ENCODE measurements at places on chromosomes 5 and 9.

DNA sequence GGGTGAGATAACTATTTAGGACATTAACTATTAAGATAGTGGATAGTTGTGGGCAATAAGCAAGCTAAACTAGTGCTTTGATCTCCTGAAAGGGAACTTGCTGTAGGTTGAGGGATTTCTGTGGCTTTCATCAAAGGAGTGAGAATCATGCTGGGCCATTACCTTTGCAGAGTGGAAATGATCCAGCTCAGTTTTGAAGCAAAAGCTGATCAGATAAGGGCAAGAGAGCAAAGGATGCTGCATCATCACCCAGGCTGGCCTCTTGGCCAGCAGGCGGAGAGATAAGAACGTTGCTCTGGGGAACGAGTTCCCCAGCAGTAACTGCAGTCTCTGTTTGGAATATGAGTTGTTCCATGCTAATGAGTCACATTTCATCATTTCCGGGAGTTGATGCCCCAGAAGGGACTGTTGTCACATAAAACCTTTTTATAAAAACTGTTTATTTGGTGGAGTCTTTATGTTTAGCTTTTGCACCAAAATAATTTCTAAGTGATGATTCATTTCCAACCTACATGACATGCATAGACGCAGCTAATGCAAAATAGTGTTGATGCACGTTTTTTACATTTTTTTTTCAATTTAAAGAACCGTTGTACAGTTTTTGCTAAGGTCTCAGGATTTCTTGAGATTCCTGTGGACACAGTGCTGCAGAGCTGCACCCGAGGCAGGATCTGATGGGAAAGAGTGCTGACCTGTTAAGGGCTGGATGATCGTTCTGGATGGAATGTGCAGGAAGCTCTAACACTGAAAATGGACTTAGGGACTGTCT, 99.3 kb downstream of the ACTBL2 start:
- DNase-seq: no peak

GRCh38 chr9:127417131-127418036, 6.8 kb upstream of the ZNF79 start:
- DNase-seq: no peak

DNA sequence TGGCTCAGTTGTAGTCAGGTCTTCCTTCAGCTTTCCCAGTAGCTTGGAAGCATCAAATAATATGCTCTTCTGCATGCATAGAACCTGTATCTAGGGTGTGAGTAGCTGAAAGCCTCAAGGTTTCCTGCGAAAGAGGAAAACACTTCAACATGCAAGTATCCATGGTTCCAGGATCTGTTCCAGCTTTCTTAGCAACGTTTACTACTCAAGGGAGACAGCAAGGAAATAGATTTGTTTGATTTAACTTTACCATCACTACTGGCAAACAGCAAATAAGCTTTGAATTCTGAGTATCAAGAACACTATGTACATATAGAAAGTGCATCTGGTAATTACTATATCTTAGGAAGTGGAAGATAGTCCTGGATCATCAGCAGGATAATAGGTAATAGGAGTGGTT, 341.0 kb downstream of the PRR16 start:
- no peak for DNase-seq

DNA sequence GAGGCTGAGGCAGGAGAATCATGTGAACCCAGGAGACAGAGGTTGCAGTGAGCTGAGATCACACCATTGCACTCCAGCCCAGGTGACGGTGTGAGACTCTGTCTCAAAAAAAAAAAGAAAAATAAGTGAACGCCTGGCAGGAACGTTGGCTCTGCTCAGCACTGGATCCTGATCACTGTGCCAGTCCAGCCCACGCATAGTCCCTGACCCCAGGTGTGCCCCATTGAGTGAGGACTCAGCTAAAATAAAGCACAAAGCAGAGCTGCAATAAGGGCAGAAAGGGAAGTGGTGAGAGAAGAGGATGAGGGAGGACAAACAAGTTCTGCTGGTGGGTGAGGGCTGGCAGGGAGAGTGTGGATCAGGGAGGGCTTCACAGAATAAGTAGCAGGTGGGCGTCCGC, 4.3 kb downstream of the GRHPR start:
- no peak for DNase-seq

DNA sequence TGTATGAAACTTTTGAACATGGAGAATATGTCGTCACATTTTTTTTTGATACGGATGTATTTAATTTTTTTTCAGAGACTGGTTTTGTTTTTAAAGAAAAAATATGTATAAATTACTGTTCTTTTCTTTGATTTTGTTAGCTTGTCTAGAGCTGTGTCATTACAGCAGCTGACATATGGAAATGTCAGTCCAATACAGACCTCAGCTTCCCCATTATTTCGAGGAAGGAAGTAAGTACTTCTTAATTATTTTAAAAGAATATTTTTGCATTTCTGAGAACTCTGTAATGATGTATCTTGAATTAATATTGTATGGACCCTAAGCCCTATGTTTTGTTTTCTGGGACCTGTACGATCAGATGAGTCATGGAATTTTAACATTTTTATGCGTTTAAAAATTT, 7.6 kb downstream of the TENT2 start:
- DNase-seq: no peak

DNA sequence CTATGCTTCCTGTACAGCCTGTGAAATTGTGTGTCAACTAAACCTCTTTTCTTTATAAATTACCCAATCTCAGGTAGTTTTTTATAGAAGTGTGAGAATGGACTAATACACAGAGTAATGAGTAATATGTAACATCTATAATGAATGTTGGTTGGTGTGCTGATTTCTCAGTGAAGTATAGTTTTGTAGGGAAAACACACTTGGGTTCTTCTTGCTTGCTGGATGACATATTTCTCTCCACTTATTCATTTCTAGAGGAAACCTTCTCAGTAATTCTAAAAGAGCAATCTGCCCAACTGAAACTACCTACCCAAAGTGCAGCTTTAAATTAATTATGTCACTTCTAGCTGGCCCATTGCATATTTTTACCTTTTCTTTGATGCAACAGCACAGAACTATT, 81.1 kb upstream of the RORB start:
- DNase-seq: no peak

DNA sequence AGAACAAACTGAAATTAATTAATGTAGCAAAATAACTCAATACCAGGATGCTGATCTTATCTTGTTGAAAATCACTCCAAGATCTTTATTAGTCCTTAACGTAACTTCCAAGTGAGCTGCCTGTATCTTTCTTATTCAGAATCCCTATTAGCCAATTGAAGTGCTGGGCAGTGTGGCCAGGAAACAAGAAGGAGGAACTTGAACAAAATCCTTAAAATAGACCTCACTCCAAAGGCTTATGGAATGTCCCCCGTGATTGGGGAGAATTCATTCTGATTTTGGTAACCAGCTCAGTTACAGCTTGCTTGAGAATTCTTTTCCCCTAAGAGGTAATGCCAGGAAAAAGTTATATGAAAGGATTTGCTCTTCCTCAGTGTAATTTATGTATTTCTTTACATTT, 171.0 kb downstream of the DEPDC1B start:
- DNase-seq: no peak

DNA sequence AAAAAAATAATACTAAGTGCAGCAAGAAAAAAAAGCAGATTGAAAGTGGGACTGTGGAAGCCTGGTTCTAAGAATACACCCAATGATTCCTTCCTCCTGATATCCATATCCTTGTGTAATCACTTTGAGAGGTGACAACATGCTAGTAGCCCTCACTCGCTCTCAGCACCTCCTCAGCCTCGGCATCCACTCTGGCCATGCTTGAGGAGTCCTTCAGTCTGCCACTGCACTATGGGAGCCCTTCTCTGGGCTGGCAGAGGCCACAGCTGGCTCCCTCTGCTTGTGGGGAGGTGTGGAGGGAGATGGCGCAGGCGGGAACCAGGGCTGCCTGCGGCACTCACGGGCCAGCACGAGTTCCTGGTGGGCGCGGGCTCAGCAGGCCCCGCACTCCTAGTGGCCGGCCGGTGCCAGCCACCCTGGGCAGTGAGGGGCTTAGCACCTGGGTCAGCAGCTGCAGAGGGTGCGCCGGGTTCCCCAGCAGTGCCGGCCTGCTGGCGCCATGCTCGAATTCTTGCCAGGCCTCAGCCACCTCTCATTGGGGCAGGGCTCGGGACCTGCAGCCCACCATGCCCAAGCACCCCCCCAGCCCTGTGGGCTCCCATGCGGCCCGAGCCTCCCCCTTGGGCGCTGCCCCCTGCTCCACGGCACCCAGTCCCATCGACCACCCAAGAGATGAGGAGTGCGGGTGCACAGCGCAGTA, 24.5 kb upstream of the SELENOP start:
- no peak for DNase-seq
